ENCODE measurements at places on chromosomes 12 and 14. TPM values are rescaled to one million over a fixed set of nuclear protein-coding genes. Genes with fewer than 3 reads are reported as not detected.

The SIX1 gene
- total RNA-seq = not detected

The FAM161B gene
- total RNA-seq = 1.5 TPM

The KRT7 gene
- total RNA-seq = 18.3 TPM

The PRH2 gene
- total RNA-seq = not detected

The HPD gene
- total RNA-seq = 1,803 TPM

The DHRS2 gene
- 0.53 TPM for total RNA-seq

The HIF1A gene
- total RNA-seq = 33.0 TPM

The PEX5 gene
- 28.7 TPM for total RNA-seq

The TWF1 gene
- 28.6 TPM for total RNA-seq

The FGD6 gene
- total RNA-seq = 3.5 TPM

The TPH2 gene
- total RNA-seq = not detected

The LRFN5 gene
- not detected for total RNA-seq

GRCh38 chr14:77128414-77128891 is 13.1 kb downstream of the ZDHHC22 start:
- no peaks in the 10 kb centered on the region for H3K4me1 ChIP-seq
- no peak overlapping the region for H3K4me3 ChIP-seq
- no peak for DNase-seq
- H3K27me3 ChIP-seq = no peaks in the 10 kb centered on the region
- no peaks in the 10 kb centered on the region for H3K36me3 ChIP-seq
- no peak overlapping the region for H3K27ac ChIP-seq

GRCh38 chr12:40986001-40986400 is 202.1 kb upstream of the PDZRN4 start:
- no peak for DNase-seq
- H3K27me3 ChIP-seq = no peaks in the 10 kb centered on the region
- H3K4me3 ChIP-seq = no peak overlapping the region
- H3K27ac ChIP-seq = no peak overlapping the region
- H3K4me1 ChIP-seq = no peaks in the 10 kb centered on the region
- no peaks in the 10 kb centered on the region for H3K36me3 ChIP-seq

DNA sequence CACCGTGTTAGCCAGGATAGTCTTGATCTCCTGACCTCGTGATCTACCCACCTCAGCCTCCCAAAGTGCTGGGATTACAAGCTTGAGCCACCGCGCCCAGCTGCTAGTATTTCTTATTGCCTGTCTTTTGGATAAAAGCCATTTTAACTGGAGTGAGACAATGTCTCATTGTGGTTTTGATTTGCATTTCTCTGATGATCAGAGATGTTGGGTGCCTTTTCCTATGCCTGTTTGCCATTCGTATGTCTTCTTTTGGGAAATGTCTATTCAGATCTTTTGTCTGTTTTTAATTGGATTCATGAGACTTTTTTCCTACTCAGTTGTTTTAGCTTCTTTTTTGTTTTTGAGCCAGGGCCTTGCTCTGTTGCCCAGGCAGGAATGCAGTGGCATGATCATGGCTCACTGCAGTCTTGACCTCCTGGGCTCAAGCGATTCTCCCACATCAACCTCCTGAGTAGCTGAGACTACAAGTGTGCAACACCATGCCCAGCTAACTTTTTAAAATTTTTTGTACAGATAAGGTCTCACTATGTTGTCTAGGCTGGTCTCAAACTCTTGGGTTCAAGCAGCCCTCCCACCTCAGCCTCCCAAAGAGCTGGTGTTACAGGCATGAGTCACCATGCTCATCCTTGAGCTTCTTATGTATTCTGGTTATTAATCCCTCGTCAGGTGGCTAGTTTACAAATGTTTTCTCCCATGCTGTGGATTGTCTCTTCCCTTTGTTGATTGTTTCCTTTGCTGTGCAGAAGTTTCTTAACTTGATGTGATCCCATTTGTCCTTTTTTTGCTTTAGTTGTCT is 65.9 kb downstream of the ACACB start:
- H3K27me3 ChIP-seq = no peaks in the 10 kb centered on the region
- no peaks in the 10 kb centered on the region for H3K4me1 ChIP-seq
- DNase-seq = no peak
- H3K36me3 ChIP-seq = peaks cover 18% of the 10 kb centered on the region
- no peak overlapping the region for H3K27ac ChIP-seq

- H3K4me1 ChIP-seq = no peaks in the 10 kb centered on the region
- no peaks in the 10 kb centered on the region for H3K27me3 ChIP-seq
- no peaks in the 10 kb centered on the region for H3K36me3 ChIP-seq
- H3K27ac ChIP-seq = no peak overlapping the region
Measured at GRCh38 chr12:24979976-24980730, 31.3 kb upstream of the BCAT1 start.

GRCh38 chr14:31529053-31529452 is 32.2 kb upstream of the NUBPL start:
- no peak overlapping the region for H3K4me3 ChIP-seq
- H3K27ac ChIP-seq = no peak overlapping the region
- H3K36me3 ChIP-seq = no peaks in the 10 kb centered on the region
- H3K27me3 ChIP-seq = no peaks in the 10 kb centered on the region
- H3K4me1 ChIP-seq = no peaks in the 10 kb centered on the region
- no peak for DNase-seq

DNA sequence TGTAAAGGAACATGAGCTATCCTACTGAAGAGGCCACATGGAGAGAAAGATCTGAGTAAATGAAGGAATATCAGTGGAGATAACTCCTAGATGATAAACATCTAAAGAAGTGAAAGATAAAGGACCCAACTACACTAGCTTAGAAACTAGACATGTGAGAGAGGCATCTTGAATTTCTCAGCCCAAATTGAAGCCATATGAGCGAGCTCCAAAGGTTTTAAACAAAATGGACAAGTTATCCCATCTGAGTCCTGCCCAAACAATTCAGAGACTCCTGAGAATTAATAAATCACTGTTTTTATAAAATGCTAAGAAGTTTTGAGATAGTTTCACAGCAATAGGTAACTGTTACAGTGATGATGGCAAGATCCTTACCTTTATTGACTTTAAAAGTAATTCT is 438.9 kb downstream of the NAV3 start:
- no peak for DNase-seq
- no peak overlapping the region for H3K4me3 ChIP-seq
- H3K4me1 ChIP-seq = no peaks in the 10 kb centered on the region
- H3K27me3 ChIP-seq = no peaks in the 10 kb centered on the region

DNA sequence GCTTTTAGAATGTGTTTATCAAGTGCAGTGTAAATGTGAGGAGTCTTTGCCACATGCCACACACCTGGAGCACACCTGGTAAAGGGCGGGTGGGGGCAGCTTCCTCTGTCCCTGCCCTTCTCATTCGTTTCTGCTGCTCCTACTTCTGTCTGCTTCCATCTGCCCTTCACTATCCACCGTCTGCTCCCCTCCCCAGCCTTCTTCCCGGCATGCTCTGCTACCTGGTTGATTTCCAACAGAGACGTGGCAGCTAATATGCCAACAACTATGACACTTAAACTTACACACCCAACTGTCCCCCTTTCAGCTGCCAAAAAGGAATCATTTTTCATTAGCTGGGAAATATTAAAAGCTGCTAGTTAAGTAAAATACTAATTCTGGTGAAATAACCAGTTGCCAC is 9.1 kb upstream of the CARMIL3 start:
- H3K4me1 ChIP-seq = no peaks in the 10 kb centered on the region
- no peak overlapping the region for H3K4me3 ChIP-seq

GRCh38 chr12:113477171-113477841 is 5.6 kb upstream of the LHX5 start:
- H3K4me3 ChIP-seq = no peak overlapping the region
- H3K4me1 ChIP-seq = no peaks in the 10 kb centered on the region
- H3K27me3 ChIP-seq = peaks cover 14% of the 10 kb centered on the region
- DNase-seq = no peak
- H3K36me3 ChIP-seq = no peaks in the 10 kb centered on the region
- no peak overlapping the region for H3K27ac ChIP-seq

GRCh38 chr12:120970310-120970709 is 8.0 kb upstream of the HNF1A start:
- H3K27me3 ChIP-seq = no peaks in the 10 kb centered on the region
- no peaks in the 10 kb centered on the region for H3K36me3 ChIP-seq
- H3K4me1 ChIP-seq = no peaks in the 10 kb centered on the region
- no peak for DNase-seq

DNA sequence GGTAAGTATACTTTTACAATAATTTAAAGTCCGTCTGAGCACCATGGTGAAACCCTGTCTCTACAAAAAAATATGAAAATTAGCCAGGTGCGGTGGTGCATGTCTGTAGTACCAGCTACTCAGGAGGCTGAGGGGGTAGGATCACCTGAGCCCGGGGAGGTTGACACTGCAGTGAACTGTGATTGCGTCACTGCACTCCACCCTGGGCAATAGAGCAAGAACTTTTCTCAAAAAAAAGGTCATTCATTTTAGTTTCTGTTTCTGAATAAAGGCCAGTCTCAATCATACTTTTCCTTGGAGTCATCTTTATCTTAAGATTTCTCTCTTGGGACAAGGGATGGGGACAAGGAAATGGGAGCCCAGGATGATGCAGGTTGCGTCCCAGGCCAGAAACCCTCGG is 12.9 kb downstream of the ANKRD13A start:
- peak overlapping the region; percentile 78 for H3K27ac ChIP-seq
- peaks cover 24% of the 10 kb centered on the region for H3K36me3 ChIP-seq
- no peak overlapping the region for H3K4me3 ChIP-seq
- H3K4me1 ChIP-seq = peaks cover 17% of the 10 kb centered on the region
- peak; percentile 86 for DNase-seq
- H3K27me3 ChIP-seq = no peaks in the 10 kb centered on the region

DNA sequence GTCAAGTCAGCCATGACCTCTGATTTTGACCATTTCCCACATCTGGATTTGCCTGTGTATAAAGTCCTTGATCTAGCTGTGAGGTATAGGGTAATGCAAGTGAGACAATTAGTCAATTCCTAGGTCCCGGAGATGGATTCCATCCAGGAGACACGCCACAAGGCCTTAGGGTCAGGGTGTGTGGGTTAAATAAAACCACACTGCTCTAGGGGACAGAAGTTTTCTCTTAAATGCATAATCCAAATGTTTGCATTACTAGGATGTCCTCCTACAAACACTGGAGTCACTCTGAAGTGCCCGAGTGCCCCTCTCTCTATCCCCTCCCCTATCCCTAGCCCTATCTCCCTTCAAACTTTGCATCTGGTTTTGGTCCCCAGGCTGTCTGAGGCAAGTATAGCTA is 26.8 kb downstream of the LRIG3 start:
- H3K4me3 ChIP-seq = no peak overlapping the region
- DNase-seq = no peak
- H3K27me3 ChIP-seq = no peaks in the 10 kb centered on the region
- peaks cover 6% of the 10 kb centered on the region for H3K36me3 ChIP-seq
- no peaks in the 10 kb centered on the region for H3K4me1 ChIP-seq

DNA sequence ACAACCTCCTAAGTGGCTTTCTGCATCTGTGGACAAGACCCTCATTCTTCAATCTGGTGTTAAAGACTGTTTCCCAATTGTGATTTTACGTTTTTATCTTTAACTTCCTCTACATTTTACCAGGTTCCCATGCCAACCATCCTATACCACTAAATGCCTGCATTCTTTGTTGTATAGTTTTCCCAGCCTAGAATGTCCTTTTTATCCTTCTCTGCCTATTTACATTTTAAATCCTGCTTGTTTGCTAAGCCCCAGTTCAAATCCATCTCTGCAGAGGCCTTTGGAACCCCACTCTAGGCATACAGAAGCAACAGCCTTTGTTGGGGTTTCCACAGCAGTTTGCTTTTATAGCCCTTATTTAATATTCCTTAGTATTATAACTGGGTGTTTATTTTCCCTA is 325.1 kb upstream of the DDHD1 start:
- H3K36me3 ChIP-seq = no peaks in the 10 kb centered on the region
- H3K27ac ChIP-seq = no peak overlapping the region
- DNase-seq = no peak
- H3K4me1 ChIP-seq = no peaks in the 10 kb centered on the region
- no peak overlapping the region for H3K4me3 ChIP-seq

Measured in right lobe of liver (tissue), 6 donors.